ENCODE measurements at places on chromosomes 7 and 10. TPM values are rescaled to one million over a fixed set of nuclear protein-coding genes. Genes with fewer than 3 reads are reported as not detected.
A peak's percentile ranks its signal among the peaks of the same experiment; 100 is the strongest.

- peak; percentile 74 for DNase-seq
- H3K36me3 ChIP-seq: peaks cover 35% of the 10 kb centered on the region
- no peak overlapping the region for H3K4me3 ChIP-seq
These were observed 247.4 kb downstream of the ELMO1 start for GRCh38 chr7:37201003-37201875.

GRCh38 chr7:18347170-18347569 is 148.4 kb upstream of the HDAC9 start:
- no peak for DNase-seq
- H3K27ac ChIP-seq: no peak overlapping the region
- no peaks in the 10 kb centered on the region for H3K4me1 ChIP-seq
- no peaks in the 10 kb centered on the region for H3K27me3 ChIP-seq
- no peak overlapping the region for H3K4me3 ChIP-seq

GRCh38 chr7:96320442-96320841 is 1.5 kb downstream of the SLC25A13 start:
- peak overlapping the region; percentile 96 for H3K27ac ChIP-seq
- H3K36me3 ChIP-seq: no peaks in the 10 kb centered on the region
- DNase-seq: no peak
- H3K4me1 ChIP-seq: peaks cover 26% of the 10 kb centered on the region

DNA sequence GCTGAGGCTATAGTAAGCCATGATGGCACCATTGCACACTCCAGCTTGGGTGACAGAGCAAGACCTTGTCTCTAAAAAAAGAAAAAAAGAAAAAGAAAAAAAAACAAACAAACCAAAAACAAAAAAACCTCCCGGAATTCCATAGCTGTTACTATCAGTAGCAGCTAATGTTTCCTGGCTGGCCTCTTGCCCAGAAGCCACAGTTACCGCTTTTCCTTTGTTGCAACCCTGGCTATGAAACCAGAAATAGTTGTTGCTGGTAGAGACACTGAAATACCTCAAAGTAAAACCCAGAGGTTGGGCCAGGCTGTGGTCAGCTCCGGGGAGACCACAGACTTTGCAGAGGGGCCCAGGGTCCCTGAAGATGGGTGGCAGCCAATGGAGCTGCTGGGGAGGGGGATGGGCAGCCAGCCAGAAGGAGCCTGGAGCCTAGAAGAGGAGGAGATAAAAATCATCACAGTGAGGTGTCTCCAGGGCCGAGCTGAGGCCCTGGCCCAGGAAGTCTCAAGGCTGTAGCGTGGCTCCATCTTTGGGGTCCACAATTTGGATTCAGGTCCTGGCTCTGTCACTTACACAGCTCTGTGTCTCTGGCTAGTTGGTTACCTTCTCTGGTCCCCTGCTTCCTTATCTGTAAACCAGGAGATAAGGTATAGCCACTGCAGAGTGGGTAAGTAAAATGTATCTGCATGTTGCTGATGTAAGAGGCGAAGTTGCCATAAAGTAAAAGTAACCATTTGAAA is 3.4 kb upstream of the CHST12 start:
- H3K27me3 ChIP-seq: no peaks in the 10 kb centered on the region
- H3K4me1 ChIP-seq: peaks cover 34% of the 10 kb centered on the region
- peak; percentile 75 for DNase-seq

DNA sequence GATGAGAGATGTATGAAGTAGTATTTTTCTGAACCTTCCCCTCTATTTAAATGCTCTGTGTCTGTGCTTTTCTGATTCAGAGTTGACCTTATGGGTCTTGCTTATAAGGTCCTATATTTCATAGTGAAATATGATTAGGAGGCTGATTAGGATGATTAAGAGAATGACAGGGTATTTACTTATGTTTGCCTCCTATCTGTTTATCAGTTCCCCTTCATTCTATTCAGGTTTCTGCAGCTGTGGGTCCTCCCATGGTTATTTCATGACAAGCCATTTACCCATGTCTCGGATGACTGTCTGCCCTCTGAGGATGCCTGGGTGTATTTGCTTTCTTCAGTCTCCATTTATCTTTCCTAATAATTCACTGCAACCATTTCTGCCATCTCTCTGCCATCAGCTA is 16.9 kb downstream of the RPA3 start:
- DNase-seq: no peak
- no peak overlapping the region for H3K27ac ChIP-seq
- H3K27me3 ChIP-seq: no peaks in the 10 kb centered on the region
- no peaks in the 10 kb centered on the region for H3K4me1 ChIP-seq

- peak; percentile 40 for DNase-seq
- H3K4me1 ChIP-seq: peaks cover 15% of the 10 kb centered on the region
- H3K36me3 ChIP-seq: no peaks in the 10 kb centered on the region
- H3K27ac ChIP-seq: no peak overlapping the region
These were observed 310.9 kb upstream of the ZNF32 start for GRCh38 chr10:43959364-43960134.

DNA sequence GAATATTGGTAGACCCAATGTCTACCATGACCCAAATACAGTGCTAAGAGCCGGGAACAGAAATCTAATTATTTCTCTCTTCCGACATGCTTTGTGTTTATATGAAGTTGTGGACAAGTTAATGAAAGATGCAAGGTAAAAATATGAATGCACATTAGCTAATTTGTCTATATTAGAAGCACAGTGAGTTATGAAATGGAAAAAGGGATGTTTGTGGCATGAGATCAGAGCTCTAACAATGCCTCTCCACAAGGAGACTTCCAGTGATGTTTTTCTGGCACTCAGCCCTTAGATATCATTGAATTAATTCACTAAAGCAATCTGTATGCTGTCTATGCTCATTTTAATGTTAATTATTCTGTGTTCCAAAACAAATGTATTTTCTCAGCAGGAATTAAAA is 897.2 kb downstream of the CNTNAP2 start:
- H3K27me3 ChIP-seq: no peaks in the 10 kb centered on the region
- DNase-seq: no peak
- no peak overlapping the region for H3K4me3 ChIP-seq
- H3K27ac ChIP-seq: no peak overlapping the region

- H3K4me1 ChIP-seq: no peaks in the 10 kb centered on the region
- no peak overlapping the region for H3K27ac ChIP-seq
- H3K4me3 ChIP-seq: no peak overlapping the region
These were observed 144.7 kb downstream of the CYP26A1 start for GRCh38 chr10:93218386-93218785.

DNA sequence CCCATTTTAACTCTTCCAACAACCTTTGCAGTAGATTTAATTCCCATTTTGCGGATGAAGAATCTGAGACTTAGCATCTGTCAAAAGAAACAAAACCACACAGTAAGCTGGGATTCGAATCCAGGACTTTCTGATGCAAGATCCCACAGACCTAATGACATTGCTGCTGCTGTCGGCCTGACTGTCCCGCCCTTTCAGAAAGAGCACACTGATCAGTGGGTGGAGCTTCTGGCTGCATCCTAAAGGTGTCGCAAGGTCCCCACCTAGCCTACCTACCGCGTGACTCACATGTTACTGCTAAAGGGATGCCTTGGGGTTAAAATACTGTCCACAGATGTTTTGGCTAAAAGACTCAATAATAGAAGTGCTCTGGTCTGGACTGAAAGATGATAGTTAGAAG is 134.7 kb downstream of the EMX2 start:
- no peak overlapping the region for H3K4me3 ChIP-seq
- DNase-seq: no peak
- H3K27me3 ChIP-seq: no peaks in the 10 kb centered on the region

- no peak overlapping the region for H3K27ac ChIP-seq
- H3K4me3 ChIP-seq: no peak overlapping the region
- no peaks in the 10 kb centered on the region for H3K36me3 ChIP-seq
- no peaks in the 10 kb centered on the region for H3K4me1 ChIP-seq
- DNase-seq: no peak
These were observed 171.8 kb downstream of the SEMA3D start for GRCh38 chr7:85014936-85015660.

GRCh38 chr10:75272896-75273295 is 37.1 kb upstream of the COMTD1 start:
- no peak overlapping the region for H3K4me3 ChIP-seq
- peaks cover 11% of the 10 kb centered on the region for H3K4me1 ChIP-seq
- H3K27ac ChIP-seq: no peak overlapping the region
- H3K27me3 ChIP-seq: no peaks in the 10 kb centered on the region
- DNase-seq: no peak

GRCh38 chr10:62626079-62626478 is 178.4 kb upstream of the ADO start:
- no peaks in the 10 kb centered on the region for H3K36me3 ChIP-seq
- H3K27me3 ChIP-seq: no peaks in the 10 kb centered on the region
- no peaks in the 10 kb centered on the region for H3K4me1 ChIP-seq
- no peak for DNase-seq
- H3K27ac ChIP-seq: no peak overlapping the region

DNA sequence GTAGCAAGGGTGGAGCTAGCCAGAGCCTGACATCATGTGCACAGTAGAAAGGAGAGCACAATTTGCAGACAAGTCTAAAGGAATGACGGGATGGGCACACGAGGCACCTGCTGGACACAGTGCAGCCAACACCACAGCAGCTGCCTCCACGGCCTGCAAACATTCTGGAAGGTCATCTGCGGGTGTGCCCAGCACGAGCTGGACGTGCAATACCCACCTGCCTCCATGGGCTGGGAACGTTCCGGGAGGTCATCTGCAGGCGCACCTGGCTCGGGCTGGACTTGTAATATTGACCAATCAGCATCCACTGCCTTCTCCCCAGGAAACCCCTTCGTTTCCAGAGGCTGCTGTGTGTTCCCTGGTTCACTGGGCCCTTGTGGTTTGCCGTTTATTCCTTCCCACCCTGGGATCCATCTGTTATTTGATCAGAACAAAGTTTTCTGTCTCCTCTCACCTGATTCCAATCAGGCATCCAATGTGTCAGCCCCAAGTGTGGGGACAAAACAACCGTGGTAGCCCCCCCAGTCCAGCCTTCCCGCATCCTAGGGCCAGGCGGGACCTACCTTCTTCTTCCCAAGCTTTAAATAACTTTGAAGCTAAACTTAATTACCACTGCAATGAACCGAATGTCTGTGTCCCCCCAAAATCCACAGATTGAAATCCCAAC is 243.4 kb upstream of the PPP2R2D start:
- H3K27me3 ChIP-seq: peaks cover 10% of the 10 kb centered on the region
- peak; percentile 52 for DNase-seq
- no peaks in the 10 kb centered on the region for H3K4me1 ChIP-seq
- H3K4me3 ChIP-seq: no peak overlapping the region
- no peaks in the 10 kb centered on the region for H3K36me3 ChIP-seq

- no peak overlapping the region for H3K4me3 ChIP-seq
- H3K27me3 ChIP-seq: no peaks in the 10 kb centered on the region
- no peak for DNase-seq
- H3K4me1 ChIP-seq: no peaks in the 10 kb centered on the region
- no peak overlapping the region for H3K27ac ChIP-seq
These were observed 234.6 kb upstream of the CCDC6 start for GRCh38 chr10:60140651-60141632.

- no peaks in the 10 kb centered on the region for H3K27me3 ChIP-seq
- H3K27ac ChIP-seq: no peak overlapping the region
- H3K4me3 ChIP-seq: no peak overlapping the region
These were observed 2.8 kb downstream of the CALML5 start for GRCh38 chr10:5496261-5497250.

- no peak for DNase-seq
- no peaks in the 10 kb centered on the region for H3K36me3 ChIP-seq
- no peaks in the 10 kb centered on the region for H3K27me3 ChIP-seq
- no peak overlapping the region for H3K27ac ChIP-seq
These were observed 241.6 kb downstream of the CCDC7 start for GRCh38 chr10:32687546-32687945.

GRCh38 chr7:22356701-22357310 is at the start of gene RAPGEF5:
Gene RAPGEF5 (minus strand): TSS chr7:22357154. CDS start chr7:22357060, 94 bp downstream.
- no peaks in the 10 kb centered on the region for H3K36me3 ChIP-seq
- no peaks in the 10 kb centered on the region for H3K4me1 ChIP-seq
- peak within 1 kb of the TSS; percentile 42 for H3K27ac ChIP-seq

The HOXA2 gene
- total RNA-seq: 2.1 TPM

The ANKRD61 gene
- total RNA-seq: not detected

The SPDYE11 gene
- total RNA-seq: not detected

The NOM1 gene
- 20.6 TPM for total RNA-seq

The PEX1 gene
- 14.2 TPM for total RNA-seq

The MBL2 gene
- total RNA-seq: not detected

The CHN2 gene
- total RNA-seq: 14.4 TPM

The ZPBP gene
- not detected for total RNA-seq

The FBXO24 gene
- total RNA-seq: 1.4 TPM

The TFEC gene
- 29.8 TPM for total RNA-seq

The SEC61G gene
- total RNA-seq: 87.6 TPM

The PODXL gene
- total RNA-seq: 99.9 TPM

All from upper lobe of right lung (tissue), 1 donor.